ENCODE measurements at places on chromosomes 2 and 18. TPM values are rescaled to one million over a fixed set of nuclear protein-coding genes. Genes with fewer than 3 reads are reported as not detected.

Gene ADGRF3
- total RNA-seq, result 0.13 TPM

DNA sequence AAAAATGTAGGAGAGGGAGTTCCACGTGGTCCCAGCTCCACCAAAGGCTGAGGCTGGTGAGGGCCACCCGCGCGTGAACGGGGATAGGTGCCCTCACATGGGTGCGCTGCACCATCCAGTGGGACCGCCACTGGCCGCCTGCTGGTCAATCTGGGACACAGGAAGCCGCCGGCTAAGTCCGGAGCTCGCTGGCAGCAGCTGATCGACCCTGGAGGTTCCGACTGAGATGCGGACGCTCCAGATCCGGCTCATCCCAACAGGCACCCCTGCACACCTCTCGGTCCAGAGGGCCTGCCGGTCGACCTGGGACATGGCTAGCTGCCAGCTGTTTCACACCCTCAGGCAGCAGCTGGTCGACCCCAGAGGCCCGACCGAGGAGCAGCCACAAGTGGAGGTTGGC, 116.5 kb upstream of the ANKRD30BL start:
- no peak for DNase-seq

Gene INHA
- total RNA-seq, result not detected

Gene CHMP3
- total RNA-seq, result 56.6 TPM

DNA sequence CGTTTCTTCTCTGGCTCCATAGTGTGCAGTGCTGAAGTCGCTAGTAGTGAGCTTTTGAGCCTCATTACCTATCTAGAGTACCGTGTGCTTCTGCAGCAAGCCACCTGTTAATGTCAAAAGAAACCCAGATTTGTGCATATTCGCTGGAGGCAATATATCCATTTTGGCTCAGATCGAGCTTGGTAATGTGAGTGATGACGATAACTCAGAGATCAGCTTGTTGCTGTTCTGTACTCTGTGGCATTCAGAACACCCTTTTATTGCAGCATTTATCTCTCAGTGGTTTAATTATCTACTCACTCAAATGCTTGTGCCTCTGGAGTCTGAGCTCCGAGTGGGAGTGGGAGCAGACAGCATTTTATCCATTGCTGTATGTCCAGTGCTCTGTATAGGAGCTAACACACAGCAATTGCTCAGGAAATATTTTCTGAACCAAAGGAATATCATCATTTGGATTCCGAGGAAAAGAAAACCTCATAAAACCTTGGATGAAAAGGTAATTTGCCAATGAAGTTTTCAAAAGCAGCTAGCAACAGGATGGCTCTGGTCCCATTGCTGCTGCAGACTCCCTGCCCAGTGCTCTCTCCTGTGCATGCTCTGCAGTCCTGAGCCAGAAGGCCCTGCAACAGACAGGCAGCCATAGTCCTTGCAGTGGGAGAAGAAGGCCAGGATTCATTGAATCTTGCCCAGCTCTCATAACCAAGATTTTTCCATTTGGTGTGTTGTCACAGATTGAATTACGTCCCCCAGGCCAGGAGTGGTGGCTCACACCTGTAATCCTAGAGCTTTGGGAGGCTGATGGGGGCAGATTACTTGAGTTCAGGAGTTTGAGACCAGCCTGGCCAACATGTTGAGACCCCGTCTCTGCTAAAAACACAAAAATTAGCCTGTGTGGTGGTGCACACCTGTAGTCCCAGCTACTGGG, 183.8 kb downstream of the MYCN start:
- no peak for DNase-seq

DNA sequence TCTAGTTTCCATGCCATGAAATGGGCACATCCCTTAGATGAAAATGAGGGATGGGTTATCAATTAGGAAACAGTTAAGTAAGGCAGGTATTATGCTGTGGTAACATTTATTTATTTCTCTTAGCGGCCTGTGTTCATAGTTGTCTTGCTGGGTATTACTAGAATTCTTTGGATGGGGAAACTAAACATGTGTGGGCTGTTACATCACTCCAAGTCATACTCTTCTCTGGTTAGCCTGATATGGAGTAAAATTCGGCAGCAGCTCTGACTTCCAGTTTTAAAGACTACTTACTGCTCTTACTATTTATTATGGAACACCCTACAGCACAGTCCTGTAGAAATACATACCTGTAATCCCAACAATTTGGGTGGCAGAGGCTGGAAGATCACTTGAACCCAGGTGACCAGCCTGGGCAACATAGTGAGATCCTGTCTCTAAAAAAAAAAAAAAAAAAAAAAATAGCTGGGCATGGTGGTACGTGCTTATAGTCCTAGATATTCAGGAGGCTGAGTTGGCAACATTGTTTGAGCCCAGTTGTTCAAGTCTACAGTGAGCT, 33.1 kb upstream of the RASGRP3 start:
- no peak for DNase-seq

DNA sequence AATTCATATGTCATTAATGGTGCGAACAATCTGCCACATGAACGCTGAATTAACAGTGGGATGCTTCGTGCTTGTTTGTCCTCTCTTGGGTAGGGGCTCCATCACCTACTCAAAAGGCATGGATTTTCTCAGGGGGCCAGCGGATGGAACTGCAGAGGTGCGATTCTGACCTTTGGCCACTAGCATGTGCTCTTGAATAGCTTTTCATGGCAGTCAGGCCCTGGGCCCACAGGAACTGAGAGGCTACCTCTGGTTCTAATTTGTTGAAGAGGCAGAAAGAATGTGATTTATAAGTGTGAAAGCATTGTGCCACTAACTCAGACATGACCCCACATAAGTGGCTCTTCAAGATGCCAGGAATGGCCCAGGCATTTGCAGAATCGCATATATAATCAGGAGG, 283.2 kb downstream of the INSIG2 start:
- DNase-seq, result peak; percentile 25

- DNase-seq, result no peak
Observed at GRCh38 chr18:63046375-63046774, 273.2 kb downstream of the BCL2 start.

- no peak for DNase-seq
Observed at GRCh38 chr2:161424891-161425727, 9.0 kb downstream of the TBR1 start.

DNA sequence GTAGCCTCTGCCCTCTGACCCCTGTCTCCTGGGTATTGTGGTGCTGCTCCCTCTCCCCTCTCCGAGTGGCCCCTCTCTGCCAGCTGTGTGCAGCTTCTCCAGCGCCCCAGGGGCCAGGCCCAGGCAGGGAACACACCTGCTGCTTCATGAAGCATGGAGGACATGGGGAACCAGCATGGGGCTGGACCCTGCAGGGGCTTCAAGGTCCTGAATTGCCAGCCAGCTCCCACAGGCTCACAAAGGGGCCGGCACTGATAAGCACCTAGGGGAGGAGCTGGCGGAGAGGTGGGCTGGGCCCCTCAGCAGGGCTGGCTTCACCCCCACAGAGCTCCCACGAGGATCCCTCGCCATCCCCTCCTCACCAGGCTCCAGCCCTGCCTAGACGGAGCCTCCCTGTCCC, 77.4 kb upstream of the GPC1 start:
- DNase-seq, result no peak

Gene TMEM185B
- total RNA-seq, result 19.0 TPM

GRCh38 chr2:6423157-6423556, 442.6 kb downstream of the CMPK2 start:
- no peak for DNase-seq

Gene DUSP19
- 2.1 TPM for total RNA-seq

DNA sequence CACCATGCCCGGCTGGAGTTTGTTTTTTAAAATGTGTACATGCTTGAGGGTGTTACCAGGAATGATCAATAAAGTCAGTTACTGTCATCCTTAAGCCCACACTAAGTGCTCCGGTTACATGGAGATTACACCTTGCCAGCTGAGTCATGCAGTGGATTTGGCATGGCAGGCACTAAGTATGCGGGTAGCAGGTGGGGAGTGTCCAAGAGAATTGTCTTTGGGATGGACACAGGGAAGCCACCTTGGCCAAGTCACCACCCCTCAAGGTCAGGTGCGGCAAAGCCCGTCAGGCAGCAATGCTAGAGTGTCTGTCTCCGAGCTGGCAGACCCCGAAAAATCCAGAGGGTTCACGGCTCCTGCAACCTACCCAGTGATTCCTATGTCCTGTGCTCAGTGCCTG, 54.8 kb downstream of the GBX2 start:
- no peak for DNase-seq

- no peak for DNase-seq
Observed at GRCh38 chr2:100208141-100208770, 65.9 kb upstream of the AFF3 start.

Gene SLC4A3
- total RNA-seq, result 0.13 TPM

DNA sequence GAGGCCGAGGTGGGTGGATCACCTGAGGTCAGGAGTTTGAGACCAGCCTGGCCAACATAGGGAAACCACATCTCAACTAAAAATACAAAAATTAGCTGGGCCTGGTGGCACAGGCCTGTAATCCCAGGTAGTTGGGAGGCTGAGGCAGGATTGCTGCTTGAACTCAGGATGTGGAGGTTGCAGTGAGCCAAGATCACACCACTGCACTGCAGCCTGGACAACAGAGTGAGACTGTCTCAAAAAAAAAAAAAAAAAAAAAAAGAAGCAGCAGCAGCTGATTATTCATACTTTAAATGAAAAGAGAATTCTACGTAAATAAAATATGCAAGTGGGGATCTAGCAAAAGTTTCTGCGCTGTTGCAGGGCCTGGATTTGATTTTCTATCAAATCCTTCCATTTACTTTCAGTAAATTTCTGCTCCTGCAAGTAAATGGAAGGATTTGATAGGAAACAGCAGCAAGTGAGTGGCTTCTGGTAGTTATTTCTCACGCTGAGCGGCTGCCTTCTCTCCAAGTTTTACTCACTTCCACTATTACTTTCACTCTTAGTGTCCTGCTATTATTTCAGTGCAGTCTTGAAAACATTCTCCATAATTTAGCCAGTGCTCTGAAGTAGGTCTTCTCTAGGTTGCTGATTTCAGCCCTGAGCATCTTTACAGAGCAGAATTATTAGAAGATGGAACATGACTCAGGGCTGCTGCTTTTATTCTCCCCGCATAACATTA, 68.4 kb downstream of the SLC16A14 start:
- no peak for DNase-seq

Gene ESPNL
- not detected for total RNA-seq

DNA sequence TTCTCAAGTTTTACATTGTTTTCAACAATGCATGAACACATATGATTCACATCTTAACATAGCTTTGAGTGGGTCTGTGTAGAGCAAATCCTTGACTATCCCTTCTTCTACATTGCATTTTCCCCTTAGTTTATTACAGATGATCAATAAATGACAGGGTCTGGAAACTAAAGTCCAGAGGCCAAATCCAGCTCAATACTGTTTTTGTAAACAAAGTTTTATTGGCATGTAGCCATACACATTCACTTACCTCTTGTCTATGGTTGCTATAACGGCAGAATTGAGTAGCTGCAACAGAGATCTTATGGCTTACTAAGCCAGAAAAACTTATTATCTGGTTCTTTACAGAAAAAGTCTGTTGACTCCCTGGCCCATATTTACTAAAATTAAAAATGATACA, 12.8 kb downstream of the FANCL start:
- DNase-seq, result no peak
